ENCODE measurements at places on chromosomes 2 and 18.

GRCh38 chr2:124978597-124978996, 953.5 kb downstream of the CNTNAP5 start:
- DNase-seq, result no peak

DNA sequence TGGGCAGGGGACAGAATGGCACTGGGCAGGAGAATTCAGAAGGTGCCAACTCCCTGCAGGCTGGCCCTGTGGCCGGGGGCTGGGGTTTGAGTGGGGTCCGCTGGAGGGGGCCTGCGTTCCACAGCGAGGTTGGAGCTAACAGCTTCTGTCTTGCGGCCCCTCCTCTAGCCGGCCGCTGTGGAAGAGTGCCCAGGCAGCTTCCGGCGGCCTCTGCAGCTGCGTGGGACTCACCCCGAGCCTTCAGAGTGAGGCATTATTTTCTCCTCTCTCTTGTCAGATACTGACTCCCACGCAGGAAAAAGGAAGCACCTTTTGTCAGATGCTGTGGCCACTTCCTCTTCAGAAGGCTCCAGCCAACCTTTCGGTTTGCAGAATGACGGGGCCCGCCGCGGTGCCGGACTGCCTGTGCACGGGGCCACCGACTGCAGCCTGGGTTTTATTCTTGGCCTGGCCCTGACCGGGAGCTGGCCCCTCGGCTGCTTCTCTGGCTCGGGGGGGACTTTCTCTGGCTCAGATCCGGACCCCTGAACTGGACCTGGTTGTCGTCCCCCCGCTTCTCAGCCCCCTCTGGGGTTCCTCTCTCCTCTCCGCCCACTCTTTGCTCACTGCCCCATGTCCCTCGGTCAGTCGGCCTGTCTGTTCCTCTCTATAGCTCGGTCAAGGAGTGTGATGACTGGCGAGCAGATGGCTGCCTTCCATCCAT, 40.1 kb downstream of the ARHGAP25 start:
- DNase-seq, result no peak

- no peak for DNase-seq
Measured at GRCh38 chr2:22991844-22992243, 393.1 kb upstream of the KLHL29 start.

GRCh38 chr18:45639408-45639807, 24.1 kb downstream of the SLC14A2 start:
- no peak for DNase-seq

- no peak for DNase-seq
Measured at GRCh38 chr2:209147981-209148380, 275.9 kb upstream of the MAP2 start.

DNA sequence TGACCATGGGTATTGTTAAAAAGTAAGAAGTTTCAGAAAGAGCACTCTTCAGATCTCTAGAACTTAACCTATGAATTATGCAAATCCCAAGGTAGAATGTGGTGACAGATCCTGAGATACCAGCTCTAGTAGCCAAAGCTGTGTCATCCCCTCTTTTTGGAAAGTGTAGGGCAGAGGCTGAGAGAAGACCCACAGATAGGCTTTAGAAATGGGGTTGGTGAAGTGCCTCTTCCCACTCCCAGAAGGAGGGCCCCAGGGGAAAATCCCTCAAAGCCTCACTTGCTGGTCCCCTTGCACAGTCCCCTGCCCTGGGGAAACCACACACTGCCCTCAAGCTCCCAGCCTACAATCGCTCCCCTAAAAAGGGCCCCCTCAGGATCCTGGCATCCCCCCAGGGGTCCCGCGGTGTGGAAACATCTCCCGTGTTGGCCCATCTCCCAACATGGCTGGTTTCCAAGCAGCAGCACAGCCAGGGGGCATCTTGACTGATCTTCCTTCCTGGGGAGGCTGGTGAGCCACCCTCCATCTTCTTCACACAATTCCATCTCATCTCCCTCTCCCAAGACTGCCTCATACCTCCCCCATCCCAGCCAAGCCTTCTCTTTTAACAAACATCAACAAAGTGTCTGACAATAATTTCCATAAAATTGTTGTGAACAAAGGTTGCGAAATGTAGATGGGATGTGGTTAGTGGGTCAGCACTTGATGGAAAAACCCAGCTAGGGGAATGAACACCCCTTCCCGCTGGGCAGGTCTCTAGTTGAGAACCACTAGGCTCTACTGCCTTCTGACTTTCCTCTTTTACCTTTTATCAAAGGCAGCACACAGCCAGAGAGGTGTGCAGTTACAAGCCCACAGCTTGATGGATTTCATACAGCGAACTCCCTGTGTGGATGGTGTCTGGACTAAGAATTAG, 25.1 kb downstream of the MAL start:
- no peak for DNase-seq

GRCh38 chr2:224561234-224562005, 23.7 kb downstream of the CUL3 start:
- no peak for DNase-seq

DNA sequence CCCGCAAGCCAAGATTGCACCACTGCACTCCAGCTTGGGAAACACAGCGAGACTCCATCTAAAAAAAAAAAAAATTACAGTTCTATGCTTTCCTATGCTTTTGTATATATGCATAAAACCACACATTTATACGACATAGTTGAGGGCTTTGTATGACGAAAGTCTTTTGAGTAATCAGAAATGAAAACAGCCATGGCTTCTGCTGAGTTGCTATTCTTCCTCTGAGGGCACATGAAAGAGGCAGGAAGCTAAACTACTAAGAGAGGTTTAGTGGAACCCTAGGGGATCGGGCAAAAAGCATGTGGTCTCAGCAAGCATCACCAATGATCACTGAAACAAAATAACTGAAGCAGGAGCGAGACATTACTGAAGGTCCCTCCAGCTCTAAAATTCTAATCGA, 99.6 kb downstream of the ZAP70 start:
- no peak for DNase-seq

DNA sequence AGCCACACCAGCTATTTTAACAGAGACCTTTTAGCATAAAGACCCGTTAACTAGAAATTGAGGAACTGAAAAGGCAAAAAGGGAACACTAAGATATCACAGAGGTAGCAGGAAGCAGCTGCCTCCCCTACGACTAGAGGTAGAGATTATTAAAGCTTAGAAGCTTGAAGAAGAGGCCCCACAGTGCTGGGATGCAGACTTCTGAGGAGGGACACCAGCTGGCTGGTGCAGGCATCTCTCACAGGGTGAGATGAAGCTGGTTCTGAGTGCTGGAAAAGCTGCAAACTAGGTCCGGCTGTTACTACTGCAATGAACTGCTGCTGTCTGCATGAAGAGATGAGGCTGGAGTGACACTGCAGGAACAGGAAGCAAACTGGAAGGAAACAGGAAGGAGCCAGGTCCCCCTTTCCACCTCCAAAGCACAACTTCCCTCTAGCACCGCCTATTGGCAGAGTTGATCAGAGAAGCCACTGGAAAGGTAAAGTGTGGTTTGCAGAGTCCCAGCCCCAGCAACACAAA, 61.2 kb upstream of the MRPS9 start:
- no peak for DNase-seq

GRCh38 chr2:4507661-4508060, 804.3 kb downstream of the DCDC2C start:
- peak; percentile 33 for DNase-seq

DNA sequence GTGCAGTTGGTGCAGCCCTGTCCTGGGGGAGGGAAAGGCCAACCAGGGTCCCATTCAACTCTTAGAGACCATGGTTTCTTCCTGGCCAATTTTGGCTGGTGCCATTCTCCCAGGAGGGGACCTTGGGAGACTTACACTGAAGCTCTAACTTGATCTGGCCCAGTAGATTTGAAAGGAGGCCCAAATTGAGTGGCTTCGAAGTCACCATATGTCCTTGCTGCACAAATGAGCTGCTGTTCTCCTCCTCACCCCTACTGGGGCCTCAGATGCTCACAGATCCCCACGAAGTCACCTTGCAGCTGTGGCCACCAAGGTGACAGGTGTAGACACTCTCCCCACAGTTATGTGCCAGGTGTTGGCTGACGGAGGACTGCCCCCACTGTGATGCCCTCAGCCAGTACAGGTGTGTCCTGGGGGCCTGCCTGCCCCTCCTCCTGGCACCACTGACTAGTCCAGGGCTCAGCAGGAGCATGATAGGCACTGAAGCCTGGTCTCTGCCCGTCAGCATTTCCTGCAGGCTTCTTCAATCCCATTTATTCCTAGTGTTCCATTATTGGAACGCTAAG, 4.7 kb upstream of the C2orf72 start:
- DNase-seq, result no peak

DNA sequence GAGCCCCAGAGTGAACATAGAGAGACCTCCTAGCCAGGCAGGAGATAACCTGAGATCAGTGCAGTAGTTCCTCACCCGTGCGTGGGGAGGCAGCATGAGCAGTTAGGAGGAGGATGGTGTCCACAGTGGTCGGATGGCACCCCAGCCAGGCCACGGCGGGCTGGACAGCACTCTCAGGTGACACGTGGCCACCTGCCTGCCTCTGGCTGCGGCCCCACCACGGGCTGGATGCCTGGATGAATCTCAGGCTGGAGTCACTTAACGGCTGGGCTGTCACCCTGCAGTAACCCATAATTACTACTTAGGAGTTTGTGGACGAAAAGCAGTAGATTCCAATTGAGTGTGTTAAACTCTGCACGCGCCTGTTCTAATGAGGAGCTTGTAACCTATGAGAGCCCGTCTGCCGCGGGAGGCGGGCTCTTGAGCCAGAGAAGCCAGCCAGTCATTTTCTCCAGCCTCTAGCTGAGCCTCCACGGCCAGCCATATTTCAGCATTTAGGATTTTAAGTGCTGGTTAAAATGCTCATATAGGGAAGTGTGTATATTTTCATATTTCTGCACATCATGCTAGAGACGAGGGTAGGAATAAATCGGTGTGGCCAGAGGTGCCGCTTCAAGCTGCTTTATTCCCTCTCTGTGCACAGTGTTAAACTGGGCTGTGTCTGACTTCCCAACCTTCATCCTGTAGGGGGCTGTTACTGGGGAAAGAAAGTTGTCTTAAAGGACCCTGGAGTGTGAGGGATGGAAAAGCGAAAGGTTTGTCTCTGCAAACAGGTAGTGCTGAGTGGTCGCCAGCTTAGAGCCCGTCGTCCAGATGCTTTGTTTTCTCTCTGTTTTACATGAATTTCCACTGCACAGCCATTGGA, 144.0 kb downstream of the GLI2 start:
- DNase-seq, result peak; percentile 27

GRCh38 chr2:202140522-202141252, 67.6 kb downstream of the KIAA2012 start:
- no peak for DNase-seq

GRCh38 chr2:46351750-46352138, 54.5 kb downstream of the EPAS1 start:
- DNase-seq, result no peak

DNA sequence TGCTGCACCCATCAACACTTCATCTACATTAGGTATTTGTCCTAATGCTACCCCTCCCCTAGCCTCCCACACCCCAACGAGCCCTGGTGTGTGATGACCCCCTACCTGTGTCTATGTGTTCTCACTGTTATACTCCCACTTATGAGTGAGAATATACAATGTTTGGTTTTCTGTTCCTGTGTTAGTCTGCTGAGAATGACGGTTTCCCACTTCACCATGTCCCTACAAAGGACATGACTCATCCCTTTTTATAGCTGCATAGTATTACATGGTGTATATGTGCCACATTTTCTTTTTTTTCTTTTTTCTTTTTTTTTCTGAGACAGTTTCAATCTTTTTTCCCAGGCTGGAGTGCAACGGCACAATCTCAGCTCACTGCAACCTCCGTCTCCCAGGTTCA, 284.1 kb upstream of the CYP26B1 start:
- no peak for DNase-seq

- no peak for DNase-seq
Measured at GRCh38 chr2:69163109-69163508, 150.1 kb downstream of the ANTXR1 start.

DNA sequence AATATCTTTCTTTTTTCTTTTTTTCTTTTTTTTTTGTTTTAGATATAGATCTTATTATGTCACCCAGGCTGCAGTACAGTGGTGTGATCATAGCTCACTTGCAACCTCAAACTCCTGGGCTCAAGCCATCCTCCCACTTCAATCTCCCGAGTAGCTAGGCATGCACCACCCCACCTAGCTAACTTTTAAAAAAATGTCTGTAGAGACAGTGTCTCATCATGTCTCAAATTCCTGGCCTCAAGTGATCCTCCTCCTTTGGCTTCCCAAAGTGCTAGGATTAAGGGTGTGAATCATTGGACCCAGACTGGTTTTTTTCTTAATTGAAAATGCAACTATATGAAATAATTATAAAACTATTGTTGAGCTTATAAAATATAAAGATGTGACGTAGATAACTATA, 9.8 kb upstream of the ZCCHC2 start:
- DNase-seq, result no peak

DNA sequence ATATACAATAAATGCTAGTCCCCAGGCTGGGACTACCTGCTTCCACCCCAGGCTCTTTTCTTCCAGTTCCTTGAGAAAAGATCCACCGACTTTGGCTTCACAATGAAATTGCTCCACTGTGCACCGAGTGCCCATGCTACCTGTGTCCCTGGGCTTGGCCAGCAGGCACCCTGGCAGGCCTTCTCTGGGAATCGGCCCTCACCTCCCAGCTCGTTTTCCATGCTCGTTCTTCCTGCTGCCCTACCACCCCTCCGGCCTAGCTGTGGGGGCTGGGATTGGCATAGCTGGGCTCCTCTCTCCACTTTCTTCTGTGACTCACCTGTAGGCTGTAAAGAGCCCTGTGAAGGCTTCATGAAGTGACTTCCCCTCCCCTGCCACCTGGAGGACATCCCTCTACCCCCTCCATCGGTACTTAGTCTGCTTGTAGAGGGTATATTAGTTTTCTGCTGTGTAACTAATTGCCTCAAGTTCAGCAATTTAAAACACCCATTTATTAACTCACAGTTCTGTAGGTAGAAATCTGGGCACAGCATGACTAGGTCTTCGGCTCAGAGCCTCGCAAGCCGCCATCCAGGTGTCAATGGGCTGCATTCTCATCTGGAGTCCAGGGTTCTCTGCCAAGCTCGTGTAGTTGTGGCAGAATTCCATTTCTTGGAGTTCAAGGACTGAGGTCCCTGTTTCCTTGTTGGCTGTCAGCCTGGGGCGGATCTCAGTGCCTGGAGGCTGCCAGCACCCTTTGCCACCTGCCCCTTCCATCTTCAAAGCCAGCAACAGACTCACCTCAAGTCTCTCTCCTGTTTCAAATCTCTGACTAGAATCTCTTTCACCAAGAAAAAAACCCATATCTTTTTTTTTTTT, 57.6 kb downstream of the DPYSL5 start:
- no peak for DNase-seq

GRCh38 chr2:10252224-10252623, 50.5 kb upstream of the HPCAL1 start:
- DNase-seq, result no peak

GRCh38 chr18:52888014-52888413, 548.0 kb downstream of the DCC start:
- no peak for DNase-seq

DNA sequence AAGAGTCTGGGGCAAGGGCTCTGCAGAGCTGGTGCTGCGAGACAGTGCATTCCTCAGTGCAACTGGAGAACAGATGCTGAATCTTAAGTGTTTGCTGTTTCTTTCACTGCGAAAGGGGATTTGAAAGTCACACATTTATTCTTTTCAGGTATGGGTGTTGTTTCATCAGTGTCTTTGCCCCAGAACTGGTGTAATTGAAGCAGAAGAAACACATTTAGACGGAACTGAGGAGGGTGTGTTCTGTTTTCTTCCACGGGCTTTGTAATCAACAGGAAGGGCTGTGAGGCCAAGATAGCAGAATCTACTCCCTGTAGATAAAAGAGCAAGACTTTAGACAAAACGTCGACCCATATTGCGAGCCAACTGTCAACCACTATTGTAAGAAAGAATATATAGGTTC, 151.9 kb downstream of the EPHA4 start:
- DNase-seq, result no peak
